ENCODE measurements at places on chromosomes 4 and X.
A peak's percentile ranks its signal among the peaks of the same experiment; 100 is the strongest.

DNA sequence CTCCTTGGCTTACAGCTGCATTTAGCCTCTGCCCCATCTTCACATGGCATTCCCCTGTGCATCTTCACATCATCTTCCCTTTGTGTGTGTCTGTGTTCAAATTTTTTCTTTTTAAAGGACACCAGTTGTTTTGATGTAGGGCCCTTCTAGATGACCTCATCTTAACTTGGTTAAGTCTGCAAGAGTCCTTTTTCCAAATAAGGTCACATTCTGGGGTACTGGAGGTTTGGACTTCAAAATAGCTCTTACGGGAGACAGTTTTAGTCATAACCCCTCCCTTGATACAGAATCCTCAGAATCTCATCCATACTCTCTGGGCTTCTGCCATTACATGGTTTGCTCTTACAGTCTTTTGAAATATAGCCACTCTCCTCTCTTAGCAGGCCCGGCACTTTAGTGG lies 231.5 kb upstream of the ATP6AP2 start:
- no peak for DNase-seq

GRCh38 chrX:64536736-64537135 lies 141.5 kb upstream of the MTMR8 start:
- no peak for DNase-seq

DNA sequence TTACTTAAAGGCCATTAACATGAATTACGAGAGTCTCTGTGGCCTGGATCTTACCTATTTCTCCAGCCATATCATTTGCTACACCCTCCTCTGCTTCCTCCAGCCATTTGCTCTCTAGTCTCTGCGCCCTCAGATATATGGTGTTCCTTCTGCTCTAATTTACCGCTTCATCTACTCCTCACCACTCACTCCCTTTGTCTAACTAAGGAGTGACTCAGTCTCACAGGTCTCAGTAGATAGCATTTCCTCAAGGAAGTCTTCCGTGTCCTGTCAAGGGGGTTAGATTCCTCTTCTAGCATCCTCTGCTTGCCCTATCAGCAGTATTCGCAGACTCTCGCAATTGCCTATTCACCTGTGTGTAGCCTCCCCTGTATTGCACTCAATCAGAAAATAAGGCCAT lies 892.1 kb upstream of the INTU start:
- no peak for DNase-seq

DNA sequence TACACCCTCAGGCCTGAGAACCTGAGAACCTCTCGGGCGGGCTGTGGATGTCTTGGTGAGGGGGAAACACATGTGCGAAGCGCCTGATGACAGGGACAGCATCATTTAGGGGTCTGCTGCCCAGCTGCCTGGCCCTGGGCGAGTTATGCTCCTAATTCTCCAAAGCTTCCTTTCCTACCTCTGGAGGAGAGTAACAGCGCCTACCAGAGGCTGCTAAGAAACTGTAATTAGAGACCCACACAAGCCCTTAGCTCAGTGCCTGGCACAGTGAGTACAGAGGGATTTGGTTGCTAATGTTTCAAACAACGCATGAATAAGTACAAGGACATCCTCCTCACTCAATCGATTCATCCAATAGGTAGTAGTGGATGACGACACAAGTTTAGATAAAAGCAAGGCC lies 40.4 kb downstream of the BCOR start:
- DNase-seq: no peak

DNA sequence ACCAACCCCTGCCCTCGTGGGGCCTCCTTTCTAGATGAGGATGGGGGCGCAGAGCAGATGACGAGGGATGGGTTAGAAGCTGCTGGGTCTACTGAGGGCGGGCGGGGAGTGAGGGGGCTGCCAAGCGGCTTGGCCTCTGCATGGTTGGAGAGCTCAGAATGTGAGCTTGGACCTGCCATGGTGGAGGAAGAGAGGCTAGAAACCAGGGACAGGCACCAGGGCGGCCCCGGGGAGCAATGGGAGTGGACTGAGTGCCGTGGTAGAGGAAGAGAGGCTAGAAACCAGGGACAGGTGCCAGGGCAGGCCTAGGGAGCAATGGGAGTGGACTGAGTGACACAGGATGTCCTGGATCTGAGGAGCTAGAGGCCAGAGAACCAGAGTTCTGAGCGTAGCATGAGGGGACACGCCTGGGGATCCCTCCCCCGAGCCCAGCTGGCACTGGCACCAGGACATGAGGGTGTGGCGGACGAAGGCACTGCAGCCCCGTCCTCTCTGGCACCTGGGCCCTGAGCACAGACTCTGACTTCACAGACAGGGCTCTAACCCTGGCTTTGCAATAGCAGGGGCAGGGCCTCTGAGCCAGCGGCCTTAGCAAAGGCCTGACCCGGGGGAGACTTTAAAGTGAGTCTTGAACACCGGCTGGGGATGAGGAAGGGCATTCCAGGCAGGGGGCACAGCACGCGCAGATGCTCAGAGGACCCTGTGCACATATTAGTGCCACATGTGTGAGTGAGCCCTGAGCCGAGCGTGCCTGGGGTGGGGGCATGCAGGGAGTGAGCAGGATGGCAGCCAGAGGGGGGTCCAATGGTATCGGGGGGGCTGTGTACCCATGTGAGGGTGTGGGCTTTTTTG lies 214.0 kb upstream of the PSAPL1 start:
- DNase-seq: no peak

- DNase-seq: no peak
Measured at GRCh38 chrX:130280901-130281300, 12.2 kb upstream of the ZNF280C start.

DNA sequence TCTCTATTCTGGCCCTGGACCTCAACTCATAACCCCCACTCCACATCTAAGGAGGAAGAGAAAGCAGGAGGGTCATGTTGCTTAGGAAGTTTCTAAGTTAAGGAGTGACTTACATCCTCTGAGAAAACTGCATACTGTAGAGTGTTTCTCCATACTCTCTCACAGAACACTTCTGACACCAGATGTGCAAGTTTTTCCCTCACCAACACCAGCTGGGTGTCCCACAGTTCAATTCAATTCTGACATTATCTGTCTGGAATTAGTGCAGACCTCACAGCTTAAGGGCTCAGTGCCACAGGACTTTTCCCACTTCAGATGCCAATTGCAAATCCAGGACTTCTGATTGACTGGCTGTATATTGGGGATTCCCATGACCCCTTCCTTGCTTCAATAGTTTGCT lies 89.0 kb upstream of the SFRP2 start:
- DNase-seq: no peak

DNA sequence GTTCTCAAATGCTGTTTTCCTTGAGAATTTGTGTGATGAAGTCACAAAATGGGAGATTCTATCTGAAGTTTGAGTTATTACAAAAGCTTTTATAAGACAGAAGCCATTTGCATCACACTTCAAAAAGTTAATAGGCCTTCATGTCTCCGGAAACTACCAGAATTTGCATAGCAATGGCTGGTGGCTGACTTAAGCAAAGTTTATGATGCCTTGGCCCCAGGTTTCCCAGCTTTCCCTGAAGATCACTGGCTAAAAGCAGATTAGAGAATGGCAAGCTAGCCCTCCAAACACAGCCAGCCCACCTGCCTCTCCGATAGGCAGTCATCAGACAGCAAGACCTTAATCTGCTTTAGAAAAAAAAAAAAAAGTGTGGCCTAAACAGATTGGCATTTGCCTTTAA lies 197.8 kb downstream of the HS3ST1 start:
- DNase-seq: no peak

DNA sequence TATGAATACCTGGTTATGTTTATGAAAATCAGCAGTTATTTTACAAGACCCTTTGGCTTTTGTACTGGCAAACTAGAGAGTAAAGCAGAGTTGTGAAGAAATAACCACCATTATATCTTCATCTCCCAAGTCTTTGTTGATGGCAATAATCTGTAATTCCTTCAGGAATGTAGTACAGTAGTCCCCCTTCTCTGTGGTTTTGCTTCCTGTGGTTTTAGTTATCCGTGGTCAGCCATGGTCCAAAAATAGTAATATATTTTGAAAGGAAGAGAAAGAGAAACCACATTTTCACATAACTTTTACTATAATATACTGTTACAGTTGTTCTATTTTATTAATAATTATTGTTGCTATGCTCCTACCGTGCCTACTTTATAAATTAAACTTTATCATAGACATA lies 27.8 kb downstream of the BANK1 start:
- no peak for DNase-seq

- no peak for DNase-seq
Measured at GRCh38 chr4:24339260-24339659, 245.1 kb downstream of the DHX15 start.

DNA sequence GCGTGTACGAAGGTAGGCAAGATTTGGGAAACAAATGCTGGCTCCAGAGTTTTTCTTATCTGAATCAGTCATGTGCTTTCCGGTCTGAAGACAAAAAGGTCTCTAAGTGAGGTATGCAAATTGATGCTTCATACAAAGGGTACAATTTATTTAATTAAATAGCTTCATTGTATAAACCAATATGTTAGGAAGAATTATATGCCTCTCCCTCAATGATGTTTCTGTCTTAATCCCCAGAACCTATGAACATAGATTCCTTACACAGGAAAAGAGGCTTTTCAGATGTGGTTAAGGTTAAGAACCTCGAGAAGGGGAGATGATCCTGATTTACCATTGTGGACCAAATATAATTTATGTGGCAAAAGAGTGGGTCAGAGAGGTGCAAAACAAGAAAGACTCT lies 543.5 kb upstream of the PCDH10 start:
- no peak for DNase-seq

- no peak for DNase-seq
Measured at GRCh38 chr4:111228874-111229273, 606.0 kb upstream of the PITX2 start.

DNA sequence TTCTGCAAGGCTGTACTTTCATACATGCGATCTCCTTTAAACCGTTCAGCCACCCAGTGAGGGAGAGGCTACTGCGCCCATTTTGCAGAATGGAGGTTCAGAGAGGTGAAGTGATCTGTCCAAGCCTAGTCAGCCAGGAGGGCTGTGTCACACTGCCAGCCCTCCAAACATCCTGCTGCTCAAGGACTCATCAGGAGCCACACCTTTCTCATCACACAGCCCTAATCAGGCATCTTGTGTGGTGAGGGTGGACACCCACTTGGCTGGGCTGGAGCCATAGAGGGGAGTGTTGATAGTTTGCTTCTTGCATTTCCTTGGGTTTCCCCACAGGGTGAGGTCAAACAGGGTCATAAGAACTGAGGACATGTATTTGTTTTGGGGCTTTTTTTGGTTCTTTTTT lies 5.4 kb upstream of the CXCR3 start:
- peak; percentile 30 for DNase-seq

DNA sequence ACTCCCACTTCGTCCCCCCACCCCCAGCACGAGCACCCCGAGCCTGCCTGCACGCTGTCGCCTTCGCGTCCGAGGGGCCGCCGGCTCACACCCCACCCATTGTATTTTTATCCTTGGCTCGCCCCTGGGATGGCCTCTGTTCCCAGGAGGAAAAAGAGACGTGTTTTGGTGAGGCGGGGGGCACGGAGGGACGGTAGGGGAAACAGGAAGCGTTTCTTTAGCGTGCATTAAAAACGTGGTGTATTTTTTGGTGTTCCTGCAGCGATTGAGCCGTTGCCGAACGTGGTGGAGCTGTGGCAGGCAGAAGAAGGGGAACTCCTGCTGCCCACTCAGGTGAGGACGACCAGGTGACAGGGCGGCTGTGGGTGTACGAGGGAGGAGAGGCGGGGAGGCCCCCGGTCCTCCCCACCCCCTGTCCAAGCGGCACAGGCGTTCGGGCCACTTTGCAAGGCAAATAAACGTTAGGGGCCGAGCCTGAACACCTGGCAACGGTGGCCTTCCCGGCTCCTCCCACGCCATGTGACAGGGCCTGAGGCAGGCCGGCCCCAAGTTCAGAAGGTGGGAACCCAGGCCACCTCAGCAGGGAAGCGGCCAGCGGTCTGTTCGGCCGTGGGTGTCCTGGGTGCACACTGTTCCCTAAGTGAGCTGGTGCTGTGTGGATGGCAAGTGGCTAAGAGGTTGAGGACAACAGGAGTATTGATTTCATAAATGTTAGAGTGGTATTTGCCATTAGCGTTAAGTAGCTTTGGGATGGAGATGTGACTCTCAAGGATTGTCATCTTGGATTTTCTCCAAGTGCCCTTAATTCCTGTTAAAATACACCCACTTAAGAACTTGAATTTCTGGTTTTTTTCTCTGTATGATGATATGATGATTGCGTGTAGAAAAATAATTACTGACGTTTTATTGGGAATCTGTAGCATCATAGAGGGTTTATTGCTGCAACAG lies 1.1 kb downstream of the TMEM131L start:
- DNase-seq: peak; percentile 67

DNA sequence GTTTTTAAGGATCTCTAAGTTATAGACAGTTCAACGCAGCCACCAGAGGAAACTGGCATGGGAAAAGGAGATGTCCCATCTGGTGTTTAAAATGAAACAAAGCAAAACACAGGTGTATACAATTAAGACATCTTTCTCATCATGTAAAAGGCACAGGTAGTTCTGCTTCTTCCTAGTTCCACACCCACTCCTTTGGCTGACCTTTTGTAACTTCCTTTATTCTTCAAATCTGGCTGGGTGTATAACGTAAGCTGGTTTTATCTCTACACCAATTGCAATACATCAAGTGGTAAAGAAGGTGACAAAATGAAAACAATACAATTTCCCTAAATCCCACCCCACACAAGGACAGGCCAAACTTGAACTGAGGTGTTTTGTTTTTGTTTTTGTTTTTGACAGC lies 27.3 kb upstream of the FBXW7 start:
- DNase-seq: no peak

- DNase-seq: no peak
Measured at GRCh38 chr4:17665852-17666251, 51.4 kb downstream of the MED28 start.

- no peak for DNase-seq
Measured at GRCh38 chrX:124433186-124433585, 86.8 kb downstream of the SH2D1A start.

- no peak for DNase-seq
Measured at GRCh38 chrX:623599-624315, 6.8 kb upstream of the SHOX start.

DNA sequence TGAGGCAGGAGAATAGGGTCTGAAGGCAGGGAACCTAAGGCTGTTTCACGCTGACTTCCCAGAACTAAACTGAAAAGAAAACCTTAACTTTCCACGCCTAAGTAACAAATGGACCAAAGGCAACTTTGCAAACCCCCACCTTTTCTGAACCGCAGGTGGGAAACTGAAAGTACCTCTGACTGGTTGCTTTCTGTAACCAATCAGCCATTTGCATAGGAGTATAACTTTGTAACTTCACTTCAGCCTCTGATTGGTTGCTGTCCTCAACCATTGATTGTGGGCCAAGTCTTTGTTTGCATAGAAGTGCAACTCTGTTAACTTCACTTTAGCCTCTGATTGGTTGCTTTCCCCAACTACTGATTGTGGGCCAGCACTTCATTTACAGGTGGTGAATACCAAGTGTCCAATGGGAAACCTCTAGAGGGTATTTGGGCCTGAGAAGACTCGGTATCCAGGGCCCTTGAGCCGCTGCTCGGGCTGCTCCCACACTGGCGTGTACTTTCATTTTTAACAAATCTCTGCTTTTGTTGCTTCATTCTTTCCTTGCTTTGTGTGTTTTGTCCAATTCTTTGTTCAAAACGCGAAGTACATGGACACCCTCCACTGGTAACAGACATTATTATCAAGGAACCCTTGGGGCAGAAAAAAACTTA lies 121.6 kb upstream of the CBR4 start:
- no peak for DNase-seq

GRCh38 chrX:82320569-82320968 lies 1118.7 kb downstream of the SH3BGRL start:
- no peak for DNase-seq

GRCh38 chrX:22163326-22163725 lies 109.4 kb upstream of the CBLL2 start:
- DNase-seq: no peak

Measured in activated CD4-positive, alpha-beta T cell treated with anti-CD3 and anti-CD28 coated beads for 36 hours (primary cell).